ENCODE measurements at places on chromosomes 1 and 21.

DNA sequence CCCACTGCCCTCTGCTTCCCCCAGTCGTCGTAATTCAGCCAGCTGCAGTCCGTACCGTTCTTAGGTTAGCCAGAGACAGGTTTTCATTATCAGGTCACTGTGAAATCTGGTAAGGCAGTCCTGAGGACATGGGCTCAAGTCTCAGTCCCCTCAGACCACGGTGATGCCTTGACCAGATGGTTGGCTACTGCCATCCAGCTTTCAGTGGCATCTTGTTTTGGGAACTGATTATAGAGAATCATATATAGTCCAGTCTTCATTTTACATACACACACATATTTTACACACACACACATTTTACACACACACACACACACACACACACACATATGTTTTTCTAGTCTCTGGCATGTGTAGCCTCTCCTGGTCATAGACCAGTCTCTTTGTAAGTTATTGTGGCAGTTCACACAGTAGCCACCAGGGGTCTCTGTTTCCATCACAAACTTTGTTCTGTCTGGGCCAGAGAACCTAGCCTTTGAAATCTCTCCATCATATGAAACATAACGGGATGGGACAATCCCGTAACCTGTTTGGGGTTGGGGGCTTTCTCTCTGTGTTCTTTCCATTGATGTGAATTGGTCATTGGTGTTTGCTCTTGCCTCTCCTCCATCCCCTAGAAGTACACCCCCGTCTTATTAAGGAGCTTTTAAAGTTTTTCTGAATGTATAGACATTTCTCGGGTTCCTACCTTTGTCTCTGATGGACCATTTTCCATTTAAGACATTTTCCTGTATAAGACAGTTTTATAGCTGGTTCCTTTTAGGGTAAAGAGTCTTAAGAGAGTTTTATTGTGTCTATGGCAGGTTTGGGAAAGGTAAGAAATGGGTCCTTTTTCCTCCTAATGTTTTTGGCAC is 8.4 kb upstream of the IKBKE start:
- peaks cover 4% of the 10 kb centered on the region for H3K4me1 ChIP-seq
- H3K4me3 ChIP-seq = no peak overlapping the region
- peak; percentile 80 for DNase-seq
- H3K36me3 ChIP-seq = peaks cover 3% of the 10 kb centered on the region
- no peaks in the 10 kb centered on the region for H3K27me3 ChIP-seq

DNA sequence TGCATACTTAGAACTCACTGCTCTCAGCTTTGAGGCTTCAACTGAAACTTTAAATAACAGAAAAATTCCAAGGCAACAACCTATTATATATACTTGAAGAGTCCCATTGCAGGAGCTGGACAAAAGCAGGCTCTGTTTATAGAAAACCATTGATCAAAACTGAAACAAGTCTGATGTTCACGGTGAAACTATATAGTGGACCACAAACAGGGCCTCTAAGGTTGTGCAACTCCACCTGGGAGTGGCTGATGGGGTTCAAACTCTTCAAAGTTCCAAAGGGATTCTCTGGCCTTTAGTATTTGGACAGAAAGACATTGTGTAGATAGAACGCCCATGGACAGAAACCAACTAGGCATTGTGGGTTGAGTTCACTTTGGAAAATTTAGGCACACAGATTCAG is 140.3 kb downstream of the ZC3H11B start:
- DNase-seq = no peak
- H3K27ac ChIP-seq = no peak overlapping the region
- no peak overlapping the region for H3K4me3 ChIP-seq
- H3K4me1 ChIP-seq = no peaks in the 10 kb centered on the region

DNA sequence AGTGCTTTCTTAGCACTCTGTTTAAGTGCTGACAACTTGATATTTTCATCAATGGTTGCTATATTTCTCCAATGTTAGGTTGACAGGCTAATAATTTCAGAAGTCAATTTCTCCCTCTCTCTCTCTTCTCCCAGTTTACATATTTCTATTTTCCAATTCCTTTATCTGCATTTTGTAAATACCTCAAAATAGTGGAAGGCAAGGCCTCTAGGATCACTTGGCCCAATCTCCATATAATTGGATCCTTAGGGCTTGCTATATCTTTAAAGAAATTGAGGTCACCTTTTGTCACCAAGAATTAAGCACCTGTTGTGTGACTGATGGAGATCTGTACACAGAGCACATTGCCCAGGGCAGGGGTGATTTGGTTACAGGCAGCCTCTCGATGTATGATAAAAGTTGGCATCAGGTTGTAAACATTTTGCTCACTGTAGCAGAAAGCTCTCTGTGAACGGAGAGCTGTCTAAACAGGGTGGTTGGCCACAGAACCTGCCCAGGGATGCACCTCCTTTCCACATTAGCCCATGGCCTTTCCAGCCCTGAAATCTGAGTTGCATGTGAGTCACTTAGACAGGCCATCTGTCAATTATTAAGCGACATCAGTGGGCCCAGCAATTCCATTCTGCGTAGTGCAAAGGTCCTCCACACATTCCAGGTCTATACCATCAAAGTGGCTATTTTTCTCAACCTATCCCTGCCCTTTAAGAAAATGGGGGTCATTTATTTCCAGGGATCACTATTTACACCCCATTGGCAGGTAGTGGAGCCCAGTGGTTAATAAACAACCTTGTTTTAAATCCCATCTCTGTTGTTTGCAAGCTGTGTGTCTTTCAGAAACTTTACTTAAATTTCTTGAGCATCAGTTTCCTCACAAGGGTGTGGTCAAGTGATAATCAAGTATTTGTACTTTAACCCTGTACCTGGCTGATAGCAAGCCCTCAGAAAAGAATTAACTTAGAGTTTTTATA is 29.1 kb upstream of the IRF2BP2 start:
- H3K36me3 ChIP-seq = no peaks in the 10 kb centered on the region
- no peak overlapping the region for H3K4me3 ChIP-seq
- H3K4me1 ChIP-seq = no peaks in the 10 kb centered on the region
- no peaks in the 10 kb centered on the region for H3K27me3 ChIP-seq
- no peak overlapping the region for H3K27ac ChIP-seq

DNA sequence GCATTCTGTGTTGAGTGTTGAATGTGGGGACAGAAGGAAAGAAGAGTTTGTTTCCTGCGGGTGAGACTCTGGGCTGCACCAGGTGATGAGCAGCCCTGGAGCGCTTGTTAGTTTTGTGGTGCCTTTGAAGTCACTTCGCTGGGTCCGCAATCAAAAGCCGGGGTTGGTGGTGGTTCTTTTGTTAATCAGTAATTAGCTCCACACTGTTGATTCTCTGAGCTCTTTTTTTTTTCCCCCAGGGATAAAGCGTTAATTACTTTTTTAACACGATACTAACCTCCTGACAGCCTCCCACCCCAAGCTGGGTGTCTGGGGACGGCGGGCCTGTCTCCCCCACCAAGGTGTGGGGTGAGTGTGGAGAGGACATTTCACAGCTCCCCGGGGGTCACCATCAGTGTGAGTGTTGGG is 56.6 kb downstream of the AGPAT3 start:
- DNase-seq = no peak
- peaks cover 23% of the 10 kb centered on the region for H3K4me1 ChIP-seq
- no peak overlapping the region for H3K4me3 ChIP-seq

DNA sequence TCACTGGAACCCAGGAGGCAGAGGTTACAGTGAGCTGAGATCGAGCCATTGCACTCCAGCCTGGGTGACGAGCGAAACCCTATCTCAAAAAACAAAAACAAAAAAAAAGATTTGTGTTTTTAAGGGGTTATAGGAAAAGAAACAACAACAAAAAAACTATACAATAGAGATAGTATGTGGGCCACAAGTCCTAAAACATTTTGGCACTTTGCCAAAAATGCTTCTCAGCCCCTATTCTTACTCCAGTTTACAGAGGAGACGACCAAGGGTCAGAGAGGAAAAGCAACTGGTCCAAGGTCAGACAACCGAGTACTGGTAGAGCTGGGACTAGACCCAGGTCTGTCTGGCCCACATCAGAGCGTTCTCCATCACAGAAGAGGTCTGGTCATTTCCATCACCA is 3.0 kb downstream of the FBXO44 start:
- H3K4me3 ChIP-seq = no peak overlapping the region
- peaks cover 8% of the 10 kb centered on the region for H3K4me1 ChIP-seq
- no peak for DNase-seq
- no peak overlapping the region for H3K27ac ChIP-seq
- no peaks in the 10 kb centered on the region for H3K27me3 ChIP-seq
- peaks cover 15% of the 10 kb centered on the region for H3K36me3 ChIP-seq

DNA sequence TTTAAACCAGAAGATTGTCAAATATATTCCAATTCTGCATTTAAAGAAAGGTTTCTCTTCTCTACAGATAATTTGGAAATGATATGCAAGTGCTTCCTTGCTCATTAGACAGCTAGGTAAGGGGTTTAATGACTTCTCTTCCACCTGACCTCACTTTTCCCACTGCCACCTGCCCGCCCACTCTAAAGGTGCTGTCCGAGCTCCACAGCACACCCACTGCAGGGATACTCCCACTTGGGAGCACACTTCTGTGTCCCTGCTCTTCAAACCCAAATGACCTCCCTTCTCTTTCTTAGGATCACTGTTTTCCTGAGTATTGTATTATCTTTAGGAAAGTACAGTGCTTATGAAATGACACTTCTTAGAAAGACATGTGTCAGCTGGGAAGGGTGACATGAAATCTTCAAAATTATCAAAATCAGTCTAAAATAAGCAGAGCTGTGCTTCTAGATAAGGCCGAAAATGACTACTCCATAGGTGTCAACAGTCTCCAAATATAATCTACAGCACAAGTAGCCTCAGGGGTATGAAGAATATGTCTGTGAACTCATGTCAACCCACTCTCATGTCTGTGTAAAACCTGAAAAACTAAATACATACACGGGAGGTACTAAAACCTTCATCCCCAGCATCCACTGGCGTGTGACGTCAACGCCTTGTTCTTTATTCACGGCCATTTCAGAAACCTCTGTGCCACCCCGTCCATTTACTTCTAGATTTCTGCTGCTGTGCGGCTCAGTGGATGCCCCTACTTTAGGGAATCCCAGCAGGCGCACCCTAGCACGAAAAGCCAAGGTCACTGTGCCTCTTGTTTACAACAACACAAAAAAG is 71.0 kb downstream of the SLC45A1 start:
- no peaks in the 10 kb centered on the region for H3K27me3 ChIP-seq
- H3K4me3 ChIP-seq = no peak overlapping the region
- no peak for DNase-seq
- peaks cover 31% of the 10 kb centered on the region for H3K4me1 ChIP-seq
- H3K27ac ChIP-seq = no peak overlapping the region

- peaks cover 32% of the 10 kb centered on the region for H3K27me3 ChIP-seq
- DNase-seq = no peak
- H3K4me1 ChIP-seq = no peaks in the 10 kb centered on the region
- H3K27ac ChIP-seq = no peak overlapping the region
- H3K36me3 ChIP-seq = no peaks in the 10 kb centered on the region
Measured at GRCh38 chr1:30868833-30869435, 39.6 kb downstream of the SDC3 start.

DNA sequence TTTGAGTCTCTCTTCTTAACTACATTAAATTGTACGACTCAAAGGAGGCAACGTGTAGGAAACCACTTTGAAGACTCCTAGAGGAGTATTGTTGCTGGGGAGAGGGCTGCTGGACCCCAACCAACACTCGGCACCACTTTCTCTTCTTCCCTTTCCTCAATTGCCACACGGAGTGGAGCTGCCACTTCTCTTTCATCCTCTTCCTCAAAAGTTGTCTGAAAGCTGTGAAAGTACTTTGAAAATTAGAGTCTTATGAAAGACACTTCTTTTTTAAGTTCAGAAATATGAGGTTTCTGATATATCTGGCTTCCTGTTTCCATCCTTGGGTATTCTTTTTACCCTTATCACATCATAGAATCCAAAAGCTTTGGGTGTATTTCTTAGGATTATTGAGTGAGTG is 59.5 kb downstream of the MRPS6 start:
- H3K36me3 ChIP-seq = no peaks in the 10 kb centered on the region
- H3K27ac ChIP-seq = no peak overlapping the region

DNA sequence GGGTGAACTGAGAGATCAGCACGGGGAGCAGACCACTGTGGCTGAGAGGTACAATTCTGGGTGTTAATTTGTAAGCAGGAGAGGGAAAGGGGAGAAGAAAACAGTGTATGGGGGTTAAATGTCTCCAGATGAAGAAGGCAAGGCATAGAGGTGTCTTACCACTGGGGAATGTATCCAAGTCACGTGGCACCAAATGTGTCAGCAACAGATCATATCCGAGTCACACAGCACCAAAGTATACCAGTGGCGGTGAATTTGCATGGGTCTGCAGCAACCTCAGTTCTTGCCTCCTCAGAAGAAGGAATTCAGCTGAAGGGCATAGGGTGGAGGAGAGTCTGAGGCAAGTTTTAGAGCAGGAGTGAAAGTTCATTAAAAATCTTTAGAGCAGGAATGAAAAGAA is 21.2 kb upstream of the SYCP1 start:
- no peak overlapping the region for H3K27ac ChIP-seq
- H3K4me1 ChIP-seq = no peaks in the 10 kb centered on the region
- H3K36me3 ChIP-seq = no peaks in the 10 kb centered on the region
- peaks cover 7% of the 10 kb centered on the region for H3K27me3 ChIP-seq
- DNase-seq = no peak
- no peak overlapping the region for H3K4me3 ChIP-seq

DNA sequence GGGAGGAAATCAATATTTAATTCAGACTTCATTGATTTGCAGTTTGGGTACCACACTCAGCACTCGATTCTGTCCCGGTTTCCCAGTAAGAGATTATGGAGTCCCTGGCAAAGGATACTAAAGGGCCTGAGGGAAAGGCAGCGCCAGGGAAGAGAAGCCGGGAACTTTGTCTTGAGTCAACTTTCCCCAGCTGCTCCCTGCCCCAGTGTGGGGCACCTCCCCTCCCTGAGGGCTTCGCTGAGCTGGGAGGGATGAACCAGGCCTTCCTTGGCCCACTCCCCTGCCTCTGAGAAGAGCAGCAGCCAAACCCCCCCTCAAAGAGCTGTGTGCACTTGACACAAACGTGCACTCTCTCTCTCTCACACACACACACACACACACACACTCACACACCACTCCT is 32.6 kb downstream of the OPTC start:
- no peaks in the 10 kb centered on the region for H3K27me3 ChIP-seq
- peaks cover 27% of the 10 kb centered on the region for H3K4me1 ChIP-seq
- H3K36me3 ChIP-seq = no peaks in the 10 kb centered on the region
- H3K27ac ChIP-seq = no peak overlapping the region

DNA sequence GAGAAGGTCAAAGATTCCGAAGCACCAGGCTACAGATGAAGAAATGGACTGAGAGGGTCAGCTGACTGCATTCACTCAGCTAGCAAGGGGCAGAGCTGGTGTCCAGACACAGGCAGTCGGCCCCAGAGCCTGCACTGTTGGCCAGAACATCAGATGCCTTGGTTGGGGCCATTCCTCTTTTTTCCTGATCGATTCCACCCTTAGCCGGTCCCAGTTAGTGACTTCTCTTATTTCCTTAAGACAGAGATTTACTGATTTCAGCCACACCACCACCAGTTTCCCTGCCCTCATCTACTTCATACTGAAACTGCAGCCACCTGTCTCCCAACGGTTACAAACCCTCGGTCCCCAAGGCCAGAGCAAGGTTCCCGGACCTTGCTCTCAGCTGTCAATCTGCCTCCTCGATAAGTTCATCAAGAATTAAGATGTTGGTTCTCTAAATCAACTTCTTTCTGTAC is 11.5 kb downstream of the CD58 start:
- no peak for DNase-seq
- no peak overlapping the region for H3K27ac ChIP-seq
- peaks cover 5% of the 10 kb centered on the region for H3K4me1 ChIP-seq
- H3K36me3 ChIP-seq = no peaks in the 10 kb centered on the region
- no peak overlapping the region for H3K4me3 ChIP-seq
- H3K27me3 ChIP-seq = no peaks in the 10 kb centered on the region
